A549 treated with dexamethasone at 1 μM for 4 hours (cell line): ENCODE measurements at places on chromosomes 16 and 17. TPM values are rescaled to one million over a fixed set of nuclear protein-coding genes. Genes with fewer than 3 reads are reported as not detected.

C16orf46 gene
- 0.34 to 0.96 TPM (median 0.54 TPM) in 5 replicates for total RNA-seq

KRT40 gene
- total RNA-seq: not detected in 5 replicates

FBXW10B gene
- 2.0 to 3.7 TPM (median 3.4 TPM) in 5 replicates for total RNA-seq

IL21R gene
- 0.02 to 0.04 TPM (median 0.02 TPM) in 3 of 5 replicates, not detected in the others for total RNA-seq

OR2C1 gene
- total RNA-seq: not detected in 5 replicates

STH gene
- not detected in 5 replicates for total RNA-seq

IRX5 gene
- 1.2 to 2.3 TPM (median 1.8 TPM) in 5 replicates for total RNA-seq
